ENCODE measurements at places on chromosomes 2 and 18. TPM values are rescaled to one million over a fixed set of nuclear protein-coding genes. Genes with fewer than 3 reads are reported as not detected.
A peak's percentile ranks its signal among the peaks of the same experiment; 100 is the strongest.

- no peaks in the 10 kb centered on the region for H3K4me1 ChIP-seq
- no peaks in the 10 kb centered on the region for H3K36me3 ChIP-seq
- DNase-seq, result no peak
- no peak overlapping the region for H3K4me3 ChIP-seq
- H3K27ac ChIP-seq, result no peak overlapping the region
Measured at GRCh38 chr2:54767921-54768320, 44.5 kb downstream of the EML6 start.

The TAF4B gene
- total RNA-seq, result 8.1 TPM

DNA sequence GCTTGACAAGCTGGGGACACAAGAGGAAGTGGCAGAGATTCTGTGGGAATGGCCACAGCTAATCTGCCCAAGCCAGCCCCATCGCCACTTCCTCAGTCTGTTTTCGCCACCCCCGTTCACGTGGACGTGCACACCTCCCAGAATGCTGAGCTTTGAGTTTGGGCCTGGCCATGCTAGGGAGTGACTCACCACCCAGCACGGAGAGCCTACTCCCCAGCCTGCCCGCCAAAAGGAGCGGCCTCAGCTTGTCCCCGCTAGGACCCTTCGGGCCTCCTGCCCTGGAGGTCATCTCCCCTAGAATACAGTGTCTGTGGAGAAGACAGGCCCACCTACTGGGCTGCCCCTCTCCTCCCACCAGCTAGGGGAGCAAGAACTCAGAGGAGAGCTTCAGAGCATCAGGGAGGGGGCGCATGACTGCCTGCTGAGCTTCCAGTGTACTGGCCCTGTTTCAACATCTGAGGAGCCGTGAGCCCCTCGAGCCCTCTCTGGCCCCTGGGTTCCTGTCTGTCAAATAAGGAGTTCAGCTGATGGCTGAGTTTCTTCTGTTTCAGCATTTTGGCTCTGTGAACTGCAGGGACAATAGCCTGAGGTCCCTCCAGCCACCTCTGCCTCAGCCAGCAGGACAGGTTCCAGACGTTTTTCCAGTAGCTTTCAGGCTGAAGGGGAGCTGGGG, 5.1 kb downstream of the SLC35F6 start:
- H3K36me3 ChIP-seq, result peaks cover 24% of the 10 kb centered on the region
- H3K27ac ChIP-seq, result peak overlapping the region; percentile 80
- peak; percentile 63 for DNase-seq
- peak overlapping the region; percentile 40 for H3K4me3 ChIP-seq
- no peaks in the 10 kb centered on the region for H3K27me3 ChIP-seq

The ERFE gene
- total RNA-seq, result 0.50 TPM

- no peaks in the 10 kb centered on the region for H3K4me1 ChIP-seq
- DNase-seq, result no peak
- H3K4me3 ChIP-seq, result no peak overlapping the region
Measured at GRCh38 chr2:106695919-106696318, 190.0 kb downstream of the ST6GAL2 start.

The CCDC102B gene
- 0.95 TPM for total RNA-seq

- H3K27me3 ChIP-seq, result peaks cover 14% of the 10 kb centered on the region
- peaks cover 17% of the 10 kb centered on the region for H3K36me3 ChIP-seq
- peak overlapping the region; percentile 71 for H3K27ac ChIP-seq
- peaks cover 47% of the 10 kb centered on the region for H3K4me1 ChIP-seq
- DNase-seq, result no peak
- H3K4me3 ChIP-seq, result peak overlapping the region; percentile 81
Measured at GRCh38 chr2:161243312-161243711, 64.9 kb upstream of the PSMD14 start.

The ANKRD53 gene
- not detected for total RNA-seq

- no peak overlapping the region for H3K4me3 ChIP-seq
- no peaks in the 10 kb centered on the region for H3K4me1 ChIP-seq
- DNase-seq, result no peak
- H3K27ac ChIP-seq, result no peak overlapping the region
- no peaks in the 10 kb centered on the region for H3K27me3 ChIP-seq
Measured at GRCh38 chr2:57809230-57809629, 237.4 kb upstream of the VRK2 start.

The SERPINB4 gene
- total RNA-seq, result not detected

The ZNF892 gene
- 3.8 TPM for total RNA-seq

DNA sequence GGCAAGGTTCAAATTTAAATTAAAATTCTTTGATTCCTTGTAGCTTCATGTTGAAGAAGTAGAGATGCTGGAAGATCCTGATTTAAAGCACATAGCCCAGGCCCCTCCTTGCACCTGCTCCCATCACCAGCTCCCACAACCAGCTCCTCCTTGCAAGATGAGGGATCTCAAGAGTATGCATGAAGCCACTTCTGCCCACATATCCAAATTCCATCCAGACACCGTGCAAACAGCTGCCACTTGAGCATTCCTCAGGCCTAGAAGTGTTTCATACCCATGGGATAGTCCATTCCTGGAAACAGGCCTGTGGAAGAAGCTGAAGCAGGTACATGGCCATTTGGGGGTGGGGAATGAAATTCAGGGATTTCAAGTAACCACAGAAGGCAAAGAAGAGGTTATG, 32.4 kb upstream of the ITPRID2 start:
- H3K4me3 ChIP-seq, result no peak overlapping the region
- no peak overlapping the region for H3K27ac ChIP-seq
- peaks cover 5% of the 10 kb centered on the region for H3K27me3 ChIP-seq
- H3K4me1 ChIP-seq, result no peaks in the 10 kb centered on the region

The BCS1L gene
- total RNA-seq, result 50.5 TPM

- H3K36me3 ChIP-seq, result no peaks in the 10 kb centered on the region
- no peak overlapping the region for H3K4me3 ChIP-seq
- DNase-seq, result no peak
- peaks cover 9% of the 10 kb centered on the region for H3K27me3 ChIP-seq
- no peak overlapping the region for H3K27ac ChIP-seq
Measured at GRCh38 chr2:19377717-19378116, 19.3 kb upstream of the OSR1 start.

GRCh38 chr18:76434452-76434851, 60.6 kb downstream of the ZNF516 start:
- no peaks in the 10 kb centered on the region for H3K27me3 ChIP-seq
- H3K4me1 ChIP-seq, result no peaks in the 10 kb centered on the region
- no peak overlapping the region for H3K27ac ChIP-seq
- no peaks in the 10 kb centered on the region for H3K36me3 ChIP-seq
- DNase-seq, result no peak
- no peak overlapping the region for H3K4me3 ChIP-seq

The SULT1C4 gene
- total RNA-seq, result not detected

- no peaks in the 10 kb centered on the region for H3K36me3 ChIP-seq
- H3K4me3 ChIP-seq, result no peak overlapping the region
- no peaks in the 10 kb centered on the region for H3K4me1 ChIP-seq
- no peak for DNase-seq
- no peaks in the 10 kb centered on the region for H3K27me3 ChIP-seq
- no peak overlapping the region for H3K27ac ChIP-seq
Measured at GRCh38 chr2:17482651-17483050, 35.6 kb downstream of the RAD51AP2 start.

DNA sequence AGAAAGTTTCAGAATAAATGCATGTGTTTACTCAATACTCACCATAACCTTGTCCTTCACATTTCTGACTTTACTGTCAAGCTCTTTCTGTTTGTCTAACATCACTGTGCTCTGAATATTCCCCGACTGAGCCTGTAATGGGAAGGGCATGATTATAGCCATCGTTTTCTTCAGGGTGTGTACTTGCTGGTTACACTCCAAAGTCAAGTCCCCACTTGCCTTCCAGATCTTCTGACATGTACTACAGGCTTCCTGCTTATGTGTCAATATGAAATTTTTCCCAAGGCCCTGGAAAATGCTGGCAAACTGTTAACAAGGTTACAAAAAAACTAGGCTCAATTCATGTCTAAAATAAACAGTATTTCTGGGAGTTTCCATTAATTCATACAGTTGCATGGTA, 12.9 kb downstream of the STAT1 start:
- H3K27ac ChIP-seq, result peak overlapping the region; percentile 64
- peaks cover 84% of the 10 kb centered on the region for H3K4me1 ChIP-seq

DNA sequence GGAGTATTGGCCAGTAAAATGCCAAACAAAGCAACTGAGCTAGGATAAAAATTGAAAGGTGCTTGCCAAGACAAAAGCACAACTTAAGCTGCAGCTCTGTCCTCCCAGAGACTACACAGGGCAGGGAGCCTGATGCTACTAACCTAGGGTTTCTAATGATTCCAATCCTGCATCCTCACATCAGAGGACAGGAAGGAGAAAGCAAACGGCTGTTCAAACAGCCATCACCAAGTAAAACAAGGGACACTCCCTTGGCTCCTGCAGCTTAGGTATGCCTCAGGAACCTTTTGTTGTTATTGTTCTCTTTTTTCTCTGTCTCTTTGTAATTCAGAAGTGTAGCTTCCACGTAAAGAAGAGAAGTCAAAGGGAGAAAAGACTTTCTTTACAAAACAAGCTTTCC, 99.5 kb downstream of the TCF4 start:
- H3K4me1 ChIP-seq, result peaks cover 14% of the 10 kb centered on the region
- H3K27ac ChIP-seq, result no peak overlapping the region
- peaks cover 5% of the 10 kb centered on the region for H3K27me3 ChIP-seq

- H3K4me1 ChIP-seq, result no peaks in the 10 kb centered on the region
- H3K36me3 ChIP-seq, result peaks cover 5% of the 10 kb centered on the region
Measured at GRCh38 chr2:65326276-65326675, 98.6 kb downstream of the ACTR2 start.

The TUBB8B gene
- total RNA-seq, result not detected

DNA sequence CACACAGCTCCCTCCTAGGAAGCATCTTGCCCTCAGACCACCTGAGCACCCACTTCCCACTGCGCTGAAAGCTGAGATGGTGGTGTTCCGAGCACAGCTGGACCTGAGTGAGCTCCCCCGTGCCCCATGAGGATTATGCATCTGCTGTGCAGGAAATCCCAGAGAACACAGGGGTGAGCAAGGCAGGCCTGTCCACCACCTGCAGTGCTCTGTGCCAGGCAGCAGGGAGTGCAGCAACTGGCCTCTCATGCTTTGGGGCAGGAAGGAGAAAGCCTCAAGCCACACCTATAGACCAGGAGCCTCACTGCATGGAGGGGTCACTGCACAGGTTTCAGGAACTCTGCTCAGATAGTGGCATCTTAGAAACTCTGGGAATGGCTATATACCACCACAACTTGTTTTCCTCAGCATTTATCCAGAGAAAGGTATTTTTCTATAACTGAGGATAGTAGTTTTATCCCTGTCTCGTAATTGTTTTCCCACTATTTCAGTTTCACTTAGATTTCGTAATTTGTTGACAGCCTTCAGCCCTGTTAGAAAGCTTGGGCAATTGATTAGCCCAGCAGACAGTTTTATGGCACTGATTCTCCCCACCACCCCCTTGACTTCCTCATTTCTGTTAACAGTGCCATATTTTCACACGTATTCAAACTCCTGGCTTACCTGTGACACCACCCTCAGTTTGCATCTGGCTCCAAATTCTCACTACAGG, 144.3 kb upstream of the DAPL1 start:
- no peak for DNase-seq
- H3K36me3 ChIP-seq, result no peaks in the 10 kb centered on the region
- no peak overlapping the region for H3K27ac ChIP-seq
- peaks cover 6% of the 10 kb centered on the region for H3K4me1 ChIP-seq
- no peak overlapping the region for H3K4me3 ChIP-seq

The DNMT3A gene
- total RNA-seq, result 76.4 TPM

DNA sequence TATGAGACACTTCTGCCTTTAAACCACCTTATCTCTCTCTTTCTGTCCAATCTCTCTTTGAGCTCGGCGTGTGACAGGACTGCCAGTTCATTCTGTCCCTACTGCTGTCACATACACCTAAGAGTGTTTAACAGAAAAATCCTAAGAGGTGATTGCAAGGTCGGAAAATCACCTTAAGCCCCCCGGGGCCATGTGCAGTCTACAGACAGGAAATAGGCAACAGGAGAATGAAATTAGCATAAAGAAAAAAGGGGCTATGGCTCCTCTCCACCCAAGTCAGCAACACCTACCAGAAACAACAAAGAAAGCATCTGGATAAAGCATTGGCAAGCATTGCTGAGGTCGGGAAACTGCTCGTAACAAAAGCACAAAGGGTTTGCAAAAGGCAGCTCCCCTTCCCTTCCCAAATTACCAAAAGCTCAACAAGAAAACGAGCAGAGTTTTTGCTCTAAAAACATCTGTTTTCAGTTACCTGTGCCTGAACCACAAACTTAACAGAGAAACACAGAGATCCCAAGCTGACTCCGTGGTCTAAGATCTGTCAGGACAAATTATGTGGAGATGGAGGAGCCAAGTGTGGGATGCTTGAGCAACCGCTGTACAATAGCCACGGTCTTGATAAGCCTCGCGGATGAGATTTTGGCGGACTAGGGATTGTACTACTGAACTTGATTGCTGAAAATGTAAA, 30.4 kb downstream of the ANKRD44 start:
- peak overlapping the region; percentile 36 for H3K4me3 ChIP-seq
- DNase-seq, result no peak

- H3K4me3 ChIP-seq, result no peak overlapping the region
- H3K4me1 ChIP-seq, result no peaks in the 10 kb centered on the region
- no peaks in the 10 kb centered on the region for H3K27me3 ChIP-seq
- no peak for DNase-seq
- H3K27ac ChIP-seq, result no peak overlapping the region
- H3K36me3 ChIP-seq, result no peaks in the 10 kb centered on the region
Measured at GRCh38 chr18:13930964-13931363, 15.6 kb upstream of the MC2R start.

GRCh38 chr18:13447621-13448334, 229.2 kb downstream of the LDLRAD4 start:
- peaks cover 33% of the 10 kb centered on the region for H3K4me1 ChIP-seq
- no peak overlapping the region for H3K4me3 ChIP-seq
- no peaks in the 10 kb centered on the region for H3K27me3 ChIP-seq

The KIAA1328 gene
- 8.7 TPM for total RNA-seq

The NCKAP5 gene
- total RNA-seq, result not detected

The CABYR gene
- total RNA-seq, result 0.97 TPM

DNA sequence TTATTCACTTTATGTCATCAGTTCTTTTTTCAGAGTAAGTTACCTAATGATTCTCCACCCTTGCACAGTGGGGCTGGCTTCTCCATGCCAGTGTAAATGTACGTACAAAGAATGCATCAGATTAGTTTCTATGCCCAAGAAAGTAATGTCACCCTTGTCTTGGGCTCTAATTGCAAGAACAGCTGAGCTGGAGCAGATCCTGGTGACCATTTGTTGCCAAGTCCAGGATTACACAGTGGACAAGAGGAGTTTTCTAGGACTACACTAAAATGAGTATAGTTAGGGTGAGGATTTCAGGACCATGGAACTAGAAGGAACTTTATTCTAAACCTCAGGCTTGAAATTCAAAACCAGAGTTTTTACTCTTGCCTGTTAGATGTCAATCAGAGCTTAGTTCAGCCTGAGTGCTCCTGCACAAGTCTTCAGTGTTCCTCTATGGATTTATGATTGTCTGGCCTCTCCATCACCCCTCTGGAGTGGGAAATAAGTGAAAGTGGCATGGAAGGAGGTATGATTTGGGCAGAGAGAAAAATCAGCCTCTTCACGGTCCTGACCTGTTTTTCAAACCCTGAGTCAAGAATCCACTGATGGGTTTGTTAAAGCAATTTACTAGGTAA, 29.8 kb downstream of the PCBP1 start:
- H3K27ac ChIP-seq, result no peak overlapping the region
- no peak overlapping the region for H3K4me3 ChIP-seq
- DNase-seq, result no peak
- H3K27me3 ChIP-seq, result no peaks in the 10 kb centered on the region

The CLHC1 gene
- total RNA-seq, result 8.5 TPM
